ENCODE measurements at places on chromosomes 12 and 14. TPM values are rescaled to one million over a fixed set of nuclear protein-coding genes. Genes with fewer than 3 reads are reported as not detected.
A peak's percentile ranks its signal among the peaks of the same experiment; 100 is the strongest.

GRCh38 chr12:52606581-52607218, 5.4 kb upstream of the KRT72 start:
- peak; percentile 46 for DNase-seq

Gene RILPL2
- total RNA-seq: 1.6 TPM

- no peak for DNase-seq
Observed at GRCh38 chr12:49698619-49699545, 8.3 kb downstream of the FMNL3 start.

GRCh38 chr14:63717702-63718101, 10.2 kb downstream of the SGPP1 start:
- DNase-seq: no peak

- no peak for DNase-seq
Observed at GRCh38 chr14:60839657-60840056, 105.1 kb downstream of the MNAT1 start.

Data from cardiac septum (tissue), 1 donor.